Foreskin keratinocyte (primary cell): ENCODE measurements at places on chromosomes 4 and X.

GRCh38 chr4:145252190-145252589 lies 71.8 kb upstream of the OTUD4 start:
- no peak for DNase-seq

DNA sequence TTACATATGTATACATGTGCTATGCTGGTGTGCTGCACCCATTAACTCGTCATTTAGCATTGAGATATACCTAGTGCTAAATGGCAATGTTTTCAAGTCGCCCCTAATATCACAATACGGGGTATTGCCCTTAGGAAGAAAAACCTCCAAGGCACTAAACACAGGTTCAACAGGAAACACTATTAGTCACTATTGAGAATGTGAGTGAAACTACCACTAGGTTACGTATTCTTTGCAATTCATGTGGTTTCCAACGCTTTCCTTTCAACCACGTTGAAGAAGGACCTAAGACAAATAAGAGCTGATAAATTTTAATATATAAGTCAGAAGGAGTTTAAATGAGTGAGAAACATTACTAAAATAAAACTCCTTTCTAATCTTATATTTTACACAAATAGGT lies 134.7 kb upstream of the SPANXN4 start:
- no peak for DNase-seq

DNA sequence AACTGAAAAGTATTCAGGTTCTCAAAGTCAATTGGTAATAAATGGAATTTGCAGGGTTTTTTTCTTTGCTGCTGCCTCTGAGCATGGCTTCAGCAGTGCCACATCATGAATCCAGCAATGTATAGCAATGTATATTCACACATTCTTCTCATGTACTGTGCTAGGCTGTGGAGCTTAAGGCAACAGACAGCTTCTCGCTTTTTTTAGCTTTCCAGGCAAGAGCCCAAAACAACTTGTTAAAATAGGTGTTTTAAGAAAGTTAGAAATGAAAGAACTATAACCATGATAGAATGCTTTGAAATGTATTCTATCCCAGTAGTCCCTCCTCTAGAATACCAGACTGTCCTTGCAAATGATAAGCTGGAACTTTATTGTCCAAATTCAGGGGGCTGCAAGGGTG lies 30.4 kb downstream of the SMIM43 start:
- DNase-seq: no peak

DNA sequence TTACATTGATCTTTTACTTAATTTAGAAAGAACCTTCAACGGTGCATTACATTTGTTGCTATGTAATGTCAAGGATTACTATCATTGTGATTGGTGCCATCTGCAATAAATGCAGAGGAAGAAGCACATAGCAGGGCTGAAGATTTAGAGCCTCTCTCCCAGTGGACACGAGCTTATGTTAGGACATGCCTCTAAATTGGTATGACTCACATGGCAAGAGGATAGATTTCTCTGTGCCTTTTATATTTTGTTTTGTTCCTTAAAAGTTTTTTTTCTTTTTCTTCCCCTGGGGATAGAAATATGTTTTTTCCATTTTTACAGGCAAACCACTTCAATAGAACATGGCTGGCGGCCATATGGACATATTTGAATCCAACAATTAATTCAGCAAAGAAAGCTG lies 205.0 kb upstream of the HAND2 start:
- peak; percentile 2 for DNase-seq

DNA sequence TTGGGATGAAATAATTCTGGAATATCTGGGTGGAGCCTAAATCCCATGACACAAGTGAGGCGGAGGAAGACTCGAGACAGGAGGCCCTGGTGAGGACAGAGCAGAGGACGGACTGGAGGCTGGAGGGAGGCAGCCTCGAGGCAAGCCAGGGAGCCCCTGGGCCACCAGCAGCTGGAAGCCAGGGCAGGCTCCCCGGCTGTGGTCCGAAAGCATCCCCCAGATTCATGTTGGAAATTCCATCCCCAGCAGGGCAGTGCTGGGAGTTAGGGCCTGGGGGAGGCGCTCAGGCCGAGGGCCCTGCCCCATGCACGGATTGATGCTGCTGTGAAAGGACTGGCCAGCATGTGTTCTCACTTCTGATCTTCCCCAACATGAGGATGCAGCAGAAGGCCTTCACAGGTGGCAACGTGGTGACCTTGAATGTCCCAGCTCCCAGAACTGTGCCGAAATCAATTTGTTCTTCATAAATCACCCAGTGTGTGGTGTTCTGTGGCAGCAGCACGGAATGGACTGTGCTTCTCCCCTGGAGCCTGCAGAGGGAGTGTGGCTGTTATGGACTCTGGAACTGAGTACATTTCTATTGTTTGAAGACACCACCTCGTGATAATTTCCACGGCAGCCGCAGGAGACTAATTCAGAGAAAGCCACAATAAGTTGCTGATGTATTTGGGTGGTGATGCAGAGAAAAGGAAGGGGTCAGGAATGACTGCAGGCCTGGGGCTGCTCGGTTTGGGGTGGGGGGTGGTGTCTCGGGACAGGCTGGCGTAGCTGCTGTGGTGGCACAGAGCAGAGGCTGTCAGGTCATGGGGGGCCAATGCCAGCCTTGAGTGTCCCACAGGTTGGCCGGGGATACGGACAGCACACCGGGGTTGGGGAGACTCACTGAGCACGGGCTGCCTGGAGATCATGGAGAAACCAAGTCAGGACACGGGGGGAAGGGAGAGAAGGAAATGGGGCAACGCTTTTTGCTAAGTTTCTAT lies 56.9 kb downstream of the PCGF3 start:
- no peak for DNase-seq

GRCh38 chr4:177419434-177419833 lies 22.8 kb downstream of the AGA start:
- peak; percentile 22 for DNase-seq
